ENCODE measurements at places on chromosomes 1 and 21.

GRCh38 chr1:214548988-214549387 is 2.4 kb downstream of the PTPN14 start:
- DNase-seq = no peak

- no peak for DNase-seq
Observed at GRCh38 chr1:232218955-232219865, 410.7 kb downstream of the SIPA1L2 start.

DNA sequence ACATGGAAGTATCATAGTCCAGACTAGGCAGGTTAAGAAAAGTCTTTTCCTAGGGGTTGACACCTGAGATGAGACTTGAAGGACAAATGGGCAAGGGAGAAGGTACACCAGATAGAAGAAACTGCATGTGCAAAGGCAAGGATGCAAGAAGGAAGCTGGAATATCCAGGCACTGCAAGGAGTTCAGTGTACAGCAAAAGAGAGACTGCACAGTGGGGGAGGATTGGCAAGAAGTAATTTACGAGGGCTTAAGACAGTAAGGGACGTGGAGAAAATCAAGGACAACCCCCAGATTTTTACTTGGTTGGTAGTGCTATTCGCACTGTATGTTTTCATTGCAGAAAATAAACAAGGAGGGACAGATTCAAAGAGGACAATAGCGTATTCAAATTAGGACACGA is 58.5 kb downstream of the DNM3 start:
- peak; percentile 18 for DNase-seq

- DNase-seq = no peak
Observed at GRCh38 chr1:9362488-9362887, 69.8 kb downstream of the SPSB1 start.

- DNase-seq = no peak
Observed at GRCh38 chr1:111784273-111784901, 28.7 kb downstream of the DDX20 start.

- DNase-seq = no peak
Observed at GRCh38 chr1:204650911-204651570, 34.5 kb downstream of the LRRN2 start.

DNA sequence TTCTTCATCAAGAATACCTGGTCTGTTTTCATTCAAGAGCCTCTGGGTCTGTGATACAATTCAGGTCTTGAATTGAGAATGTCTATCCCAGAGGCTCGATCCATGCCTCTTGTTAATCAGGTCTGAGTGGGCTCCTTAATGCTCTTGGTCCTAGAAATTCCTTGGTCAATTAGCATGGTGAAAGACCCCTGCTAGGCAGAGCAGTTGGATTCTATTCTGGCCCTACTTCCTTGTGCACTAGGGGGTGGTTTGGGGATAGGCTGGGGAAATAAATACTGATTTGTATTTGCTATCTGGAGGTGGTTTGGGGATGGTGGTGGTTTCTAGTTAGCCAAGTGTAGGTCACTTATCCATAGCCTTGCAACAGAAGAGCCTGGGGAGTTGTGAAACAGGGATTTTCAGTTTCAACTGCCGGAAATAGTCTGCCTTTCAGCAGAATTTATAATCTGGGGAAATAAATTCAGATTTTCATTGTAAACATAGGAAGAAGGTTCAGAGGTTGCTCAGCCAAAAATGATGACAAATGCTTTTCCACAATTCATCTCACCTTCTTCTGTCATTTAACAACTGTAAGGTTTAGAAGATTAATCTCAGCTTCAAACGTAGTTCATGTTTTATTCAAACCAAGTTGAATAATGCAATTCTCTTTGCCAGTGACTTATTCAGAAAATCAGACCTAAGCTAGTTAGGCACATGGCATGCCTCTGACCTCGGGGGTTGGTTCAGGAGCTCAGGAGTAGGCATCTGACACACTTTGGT is 22.2 kb upstream of the SCAF4 start:
- DNase-seq = no peak

GRCh38 chr21:34544032-34544496 is 32.1 kb upstream of the KCNE1 start:
- DNase-seq = peak; percentile 81

- DNase-seq = no peak
Observed at GRCh38 chr1:5742801-5743200, 249.4 kb downstream of the NPHP4 start.

GRCh38 chr1:220498188-220498587 is 29.7 kb upstream of the MARK1 start:
- no peak for DNase-seq
